ENCODE measurements at places on chromosomes 7 and 10. TPM values are rescaled to one million over a fixed set of nuclear protein-coding genes. Genes with fewer than 3 reads are reported as not detected.

LRRC18 gene
- total RNA-seq: not detected

SLC16A12 gene
- total RNA-seq: 0.21 TPM

MSRB2 gene
- 18.5 TPM for total RNA-seq

RASA4B gene
- 2.2 TPM for total RNA-seq

ZNF467 gene
- 1.1 TPM for total RNA-seq

NRP1 gene
- total RNA-seq: 67.9 TPM

POLR2J gene
- 102 TPM for total RNA-seq

CRYGN gene
- not detected for total RNA-seq

OGDHL gene
- 0.40 TPM for total RNA-seq

NUPR2 gene
- total RNA-seq: not detected

LRRC72 gene
- not detected for total RNA-seq

ABCA13 gene
- 0.05 TPM for total RNA-seq

ANKRD2 gene
- 5.0 TPM for total RNA-seq

CLDN15 gene
- total RNA-seq: 7.3 TPM

MDFIC gene
- 23.8 TPM for total RNA-seq

CISD1 gene
- 49.8 TPM for total RNA-seq

TMEM196 gene
- not detected for total RNA-seq

CPXM2 gene
- total RNA-seq: not detected

HOXA7 gene
- total RNA-seq: 5.1 TPM

SFRP5 gene
- total RNA-seq: 2.3 TPM

NUTM2A gene
- 0.08 TPM for total RNA-seq

CALML5 gene
- total RNA-seq: not detected

NEUROD6 gene
- not detected for total RNA-seq

UBE3C gene
- total RNA-seq: 69.4 TPM

UCN3 gene
- total RNA-seq: not detected

CAV2 gene
- 188 TPM for total RNA-seq

OR9A2 gene
- total RNA-seq: not detected

UPK3B gene
- 17.2 TPM for total RNA-seq

TRIM56 gene
- 15.0 TPM for total RNA-seq

TBX20 gene
- total RNA-seq: 2.4 TPM

NXPH1 gene
- total RNA-seq: not detected

TACC2 gene
- total RNA-seq: 79.2 TPM

SHH gene
- 0.39 TPM for total RNA-seq

EN2 gene
- total RNA-seq: 1.0 TPM

HOXA11 gene
- total RNA-seq: 0.75 TPM

PIK3CG gene
- not detected for total RNA-seq

PMPCB gene
- total RNA-seq: 65.3 TPM

LAMB1 gene
- 108 TPM for total RNA-seq

ATG9B gene
- total RNA-seq: 0.39 TPM

CYP17A1 gene
- not detected for total RNA-seq

ZFYVE27 gene
- total RNA-seq: 25.4 TPM

KLLN gene
- 0.64 TPM for total RNA-seq

HOXA13 gene
- total RNA-seq: 1.7 TPM

GIMAP4 gene
- total RNA-seq: not detected

XRCC2 gene
- total RNA-seq: 3.5 TPM

SUGCT gene
- total RNA-seq: 1.1 TPM

OR2A5 gene
- total RNA-seq: not detected

SEMA3D gene
- 0.10 TPM for total RNA-seq

DYDC1 gene
- total RNA-seq: not detected

ADCYAP1R1 gene
- total RNA-seq: 0.02 TPM

SLC26A4 gene
- total RNA-seq: 0.11 TPM

FOXL3 gene
- total RNA-seq: not detected

ARHGAP22 gene
- total RNA-seq: 4.1 TPM

GIMAP5 gene
- total RNA-seq: 0.08 TPM

SVIL gene
- total RNA-seq: 22.9 TPM

GPR37 gene
- total RNA-seq: 0.57 TPM

ITGA8 gene
- total RNA-seq: not detected

SPDYE16 gene
- total RNA-seq: not detected
